ENCODE measurements at places on chromosomes 1 and 21.

GRCh38 chr1:22107126-22107525, 35.8 kb downstream of the WNT4 start:
- peak; percentile 40 for DNase-seq

- no peak for DNase-seq
Measured at GRCh38 chr1:2166254-2166653, 28.3 kb downstream of the FAAP20 start.

DNA sequence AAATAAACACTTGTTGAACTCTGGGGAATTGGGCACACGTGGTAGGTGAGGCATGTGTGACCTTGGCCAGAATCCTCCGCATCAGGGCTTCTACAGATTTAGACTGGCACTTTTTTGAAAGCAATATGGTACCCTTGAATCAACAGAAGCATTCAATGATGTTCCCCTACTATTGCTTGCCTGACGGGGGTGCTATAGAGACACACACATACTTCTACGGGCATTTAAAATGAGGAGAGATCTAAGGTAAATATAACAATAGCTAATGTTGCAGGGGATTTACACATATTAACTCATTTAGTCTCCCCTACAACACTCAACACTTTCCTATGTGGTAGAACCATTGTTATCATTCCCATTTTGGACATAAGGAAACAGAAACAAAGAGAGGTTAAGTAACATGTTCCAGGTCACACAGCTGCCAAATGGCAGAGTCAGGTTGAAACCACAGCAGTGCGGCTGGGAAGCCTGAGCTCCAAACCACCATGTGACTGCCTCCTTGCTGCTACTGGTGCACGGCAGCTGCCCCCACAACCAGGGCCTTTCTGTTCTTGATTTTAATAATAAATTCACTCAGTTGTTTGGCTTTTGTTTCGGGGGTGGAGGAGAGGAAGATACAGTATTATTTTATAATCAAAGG, 147.4 kb downstream of the ZNF281 start:
- DNase-seq = no peak

- no peak for DNase-seq
Measured at GRCh38 chr21:34221331-34222030, 142.3 kb upstream of the KCNE2 start.

DNA sequence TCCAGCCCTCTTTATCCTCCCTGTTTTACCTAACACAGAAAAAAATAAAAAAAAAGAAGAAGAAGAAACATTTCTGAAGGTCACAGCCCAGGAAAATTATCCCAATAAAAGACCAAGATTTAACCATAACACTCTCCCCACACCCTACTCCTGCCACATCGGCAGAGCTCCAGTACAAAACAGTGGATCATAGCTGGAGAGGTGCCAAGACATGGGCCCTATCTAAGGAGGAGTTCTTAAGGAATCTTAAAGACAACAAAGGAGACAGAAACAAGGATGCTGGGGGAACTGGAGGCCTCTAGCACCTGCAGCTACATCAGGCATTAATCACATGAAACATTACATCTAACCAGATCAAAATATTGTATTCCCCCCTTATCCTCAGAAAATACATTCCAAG, 432.8 kb downstream of the MATN1 start:
- DNase-seq = no peak

- DNase-seq = no peak
Measured at GRCh38 chr1:89484092-89485038, 40.3 kb upstream of the LRRC8B start.

DNA sequence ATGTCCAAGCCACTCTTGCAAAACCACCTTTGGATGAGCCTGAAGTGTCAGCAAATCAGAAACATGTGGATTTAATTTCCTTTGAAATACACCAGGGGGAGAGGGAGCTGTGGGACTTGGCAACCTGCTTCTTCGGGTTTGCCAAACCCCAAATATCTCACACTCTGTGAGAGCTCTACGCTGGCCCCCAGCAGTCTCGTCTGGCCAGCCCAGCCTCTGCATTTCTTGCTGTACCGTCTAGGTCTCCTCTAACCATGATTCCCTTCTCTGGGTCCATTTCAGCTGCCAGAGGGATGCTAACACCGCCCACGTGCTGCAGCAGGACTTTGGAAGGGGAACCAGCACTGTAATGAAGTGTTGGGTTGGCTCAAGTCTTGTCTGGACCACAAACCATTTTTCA, 114.6 kb downstream of the MRPS6 start:
- DNase-seq = no peak

DNA sequence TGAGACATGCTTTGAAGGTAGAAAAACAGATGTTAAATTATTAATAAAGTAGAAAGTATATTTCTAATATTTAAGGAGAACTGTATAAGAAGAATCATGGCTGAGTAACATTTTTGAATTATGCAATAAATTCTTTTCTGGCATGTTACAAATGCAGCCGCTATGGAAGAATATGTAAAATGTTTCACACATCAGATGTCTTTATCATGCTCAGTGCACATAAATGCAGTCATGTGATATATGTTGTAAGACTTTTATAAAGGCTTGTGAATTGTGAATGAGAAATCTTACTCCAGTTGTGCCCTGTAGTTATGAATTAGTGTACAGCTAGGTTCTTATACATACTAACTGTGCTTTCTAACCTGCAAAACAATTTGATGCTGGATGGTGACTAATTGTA, 53.5 kb downstream of the LRRC8B start:
- peak; percentile 2 for DNase-seq

- peak; percentile 67 for DNase-seq
Measured at GRCh38 chr1:78286686-78287085, 204.1 kb upstream of the PTGFR start.

DNA sequence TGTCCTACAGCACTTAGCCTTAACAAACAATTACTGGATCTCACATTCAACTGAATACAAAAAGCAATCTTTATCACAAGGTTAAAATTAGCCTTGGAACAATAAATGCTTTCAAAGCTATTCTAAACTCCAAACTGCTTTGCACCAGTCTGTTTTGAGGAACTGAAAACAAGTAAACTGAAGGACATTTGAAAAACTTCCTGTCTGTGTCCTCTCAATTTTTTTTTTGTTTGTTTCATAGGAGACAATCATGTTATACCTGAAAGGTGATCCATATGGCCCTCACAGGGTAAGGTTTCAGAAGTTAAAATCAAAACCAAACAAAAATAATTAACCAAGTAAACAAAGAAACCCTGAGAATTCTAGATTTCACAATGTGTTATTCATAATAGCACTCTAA, 459.1 kb downstream of the DPYD start:
- DNase-seq = no peak

- no peak for DNase-seq
Measured at GRCh38 chr21:44450999-44451398, 4.3 kb upstream of the LRRC3 start.

GRCh38 chr1:64343823-64344190, 126.1 kb upstream of the CACHD1 start:
- DNase-seq = peak; percentile 36

GRCh38 chr1:211813590-211813989, 17.0 kb downstream of the LPGAT1 start:
- DNase-seq = peak; percentile 79

GRCh38 chr21:44730951-44731579, 19.7 kb upstream of the TSPEAR start:
- DNase-seq = no peak

DNA sequence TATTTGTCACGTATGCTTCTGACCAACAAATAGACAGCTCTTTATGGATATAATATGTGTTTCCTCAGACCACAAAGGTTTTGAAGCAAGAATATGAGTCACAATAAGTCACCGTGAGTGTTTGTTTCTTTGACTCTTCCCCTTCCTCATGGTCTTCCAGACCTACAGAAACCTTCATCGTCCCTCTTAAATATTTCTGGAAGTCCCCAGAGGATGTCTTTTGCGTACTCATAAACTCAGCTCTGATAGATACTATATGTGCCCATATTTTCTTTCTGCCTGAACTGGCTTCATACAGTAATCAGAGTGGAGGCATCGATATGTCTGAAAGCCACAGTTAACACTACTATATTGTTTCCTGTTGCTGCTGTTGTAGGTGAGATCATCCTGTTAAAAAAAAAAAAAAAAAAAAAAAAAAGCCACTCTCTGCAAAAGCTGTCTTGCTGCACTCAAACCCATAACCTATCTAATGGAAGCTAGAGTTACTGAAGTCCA, 38.4 kb downstream of the ADAMTS1 start:
- DNase-seq = peak; percentile 23

- DNase-seq = no peak
Measured at GRCh38 chr1:32881871-32882850, 4.1 kb upstream of the HPCA start.

- no peak for DNase-seq
Measured at GRCh38 chr1:83769072-83769471, 229.9 kb downstream of the TTLL7 start.

DNA sequence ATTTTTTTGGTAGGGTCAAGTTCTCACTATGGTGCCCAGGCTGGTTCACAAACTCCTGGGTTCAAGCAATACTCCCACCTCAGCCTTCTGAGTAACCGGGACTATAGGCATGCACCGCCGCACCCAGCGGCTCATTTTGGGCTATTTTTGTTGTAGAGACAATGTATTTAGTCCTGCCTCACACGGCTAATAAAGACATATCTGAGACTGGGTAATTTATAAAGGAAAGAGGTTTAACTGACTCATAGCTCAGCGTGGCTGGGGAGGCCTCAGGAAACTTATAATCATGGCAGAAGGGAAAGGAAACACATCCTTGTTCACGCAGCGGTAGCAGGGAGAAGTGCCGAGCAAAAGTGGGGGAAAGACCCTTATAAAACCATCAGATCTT, 4.2 kb downstream of the CELA2A start:
- DNase-seq = no peak

- DNase-seq = no peak
Measured at GRCh38 chr1:36883315-36883949, 150.9 kb downstream of the GRIK3 start.

DNA sequence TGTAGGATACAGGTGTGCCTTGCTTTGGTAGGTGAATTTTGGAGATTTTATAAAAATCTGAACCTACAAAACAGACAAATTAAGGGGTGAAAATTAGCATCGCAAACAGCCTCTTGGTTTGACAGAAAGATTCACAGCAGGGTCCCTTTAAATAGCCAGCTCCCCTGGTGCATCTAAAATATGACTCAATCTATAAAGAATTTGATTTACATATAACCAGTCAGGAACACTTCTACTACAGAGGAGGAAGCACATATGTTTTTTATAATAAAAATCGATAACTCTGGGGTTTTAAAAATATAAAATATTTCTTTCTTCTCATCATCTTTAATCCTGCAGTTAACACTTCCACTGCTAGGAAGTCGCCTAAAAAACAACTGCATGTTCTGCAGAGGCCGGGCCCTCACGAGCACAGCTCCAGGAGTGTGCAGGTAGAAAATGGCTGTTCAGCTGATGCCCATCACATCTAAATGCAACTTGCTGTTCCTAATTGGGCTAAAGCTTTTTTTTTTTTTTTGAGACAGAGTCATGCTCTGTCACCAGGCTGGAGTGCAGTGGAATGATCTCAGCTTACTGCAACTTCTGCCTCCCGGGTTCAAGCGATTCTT, 203.4 kb downstream of the HS2ST1 start:
- no peak for DNase-seq

- no peak for DNase-seq
Measured at GRCh38 chr21:14270631-14271030, 54.7 kb downstream of the RBM11 start.

GRCh38 chr1:27435566-27436203, 43.3 kb downstream of the GPR3 start:
- no peak for DNase-seq

- no peak for DNase-seq
Measured at GRCh38 chr1:41318135-41318534, 43.1 kb upstream of the FOXO6 start.

DNA sequence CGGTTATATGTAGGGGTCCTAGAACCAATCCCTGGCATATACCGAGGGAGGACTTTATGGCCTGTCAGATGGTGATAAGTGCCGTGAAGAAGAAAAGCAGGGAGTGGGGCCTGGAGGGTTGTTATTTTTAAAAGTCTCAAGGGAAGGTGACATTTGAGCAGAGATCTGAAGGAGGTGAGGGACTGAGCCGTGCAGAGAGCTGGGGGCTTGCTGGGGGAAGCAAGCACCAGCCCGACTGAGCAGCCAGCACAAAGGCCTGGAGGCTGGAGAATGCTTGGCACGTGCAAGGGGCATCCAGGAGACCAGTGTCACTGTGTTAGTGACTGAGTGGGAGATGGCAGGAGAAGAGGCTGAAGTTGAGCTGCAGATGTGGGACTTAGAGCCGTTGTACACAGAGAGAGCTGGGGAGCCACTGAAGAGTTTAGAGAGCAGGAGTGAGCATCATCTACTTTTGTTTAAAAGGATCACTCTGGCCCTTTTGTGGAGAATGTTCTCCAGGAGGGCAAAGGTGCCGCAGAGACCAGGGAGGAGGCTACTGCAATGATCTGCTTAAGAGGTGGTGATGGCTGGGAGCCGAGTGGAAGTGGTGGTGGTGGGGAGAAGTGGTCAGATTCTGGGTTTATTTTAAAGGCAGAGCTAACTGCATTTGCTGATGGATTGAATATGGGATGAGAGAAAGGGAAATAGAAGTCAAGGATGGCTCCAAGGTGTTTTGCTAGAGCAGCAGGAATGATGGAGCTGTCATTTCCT, 31.2 kb downstream of the PTPRU start:
- DNase-seq = no peak

- DNase-seq = no peak
Measured at GRCh38 chr1:207791290-207791689, 39.4 kb downstream of the CD46 start.

DNA sequence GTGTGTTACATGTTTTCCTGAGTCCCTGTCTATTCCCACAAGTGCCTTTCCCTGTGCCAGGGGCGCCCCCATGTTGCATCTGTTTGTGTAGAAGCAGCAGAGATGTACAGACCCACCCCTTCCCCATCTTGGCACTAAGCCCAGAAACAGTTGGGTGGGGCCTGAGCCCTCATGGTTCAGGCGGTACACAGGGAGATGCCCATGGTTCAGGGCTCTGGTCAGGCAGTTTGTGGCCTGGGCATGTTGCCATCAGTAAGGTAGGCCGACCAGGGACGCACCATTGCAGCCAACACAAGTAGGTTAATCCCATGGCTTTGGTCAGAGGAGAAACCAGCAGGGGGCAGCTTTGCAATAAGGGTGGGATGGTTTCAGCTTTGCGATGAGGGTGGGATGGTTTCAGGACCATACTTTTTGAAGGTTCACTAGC, 914 bp upstream of the ADGRB2 start:
- DNase-seq = no peak

DNA sequence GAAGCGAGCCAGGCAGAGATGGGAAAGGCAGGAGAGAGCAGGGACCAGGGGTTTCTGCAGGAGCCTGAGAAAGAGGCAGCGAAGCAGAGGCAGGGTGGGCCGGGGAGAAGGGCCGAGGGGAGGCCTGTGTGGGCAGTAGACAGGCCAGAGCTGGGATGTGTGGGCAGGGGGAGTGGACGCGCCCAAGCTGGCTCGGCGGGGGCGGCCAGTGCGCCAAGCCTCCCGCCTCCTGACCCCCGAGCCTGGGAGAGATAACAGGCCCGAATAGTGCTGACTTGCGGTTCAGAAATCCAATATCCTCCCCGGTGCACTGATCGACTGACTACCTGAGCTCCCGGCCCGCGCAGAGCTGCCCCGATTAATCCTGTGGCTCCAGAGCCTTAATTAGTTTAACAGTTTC, 41.9 kb downstream of the AHDC1 start:
- no peak for DNase-seq

- no peak for DNase-seq
Measured at GRCh38 chr1:204746838-204747442, 61.4 kb upstream of the LRRN2 start.
